Osteocyte (in vitro differentiated cells): ENCODE measurements at places on chromosomes 16 and 17.
A peak's percentile ranks its signal among the peaks of the same experiment; 100 is the strongest.

GRCh38 chr16:7397901-7398300 lies 65.3 kb downstream of the RBFOX1 start:
- H3K4me1 ChIP-seq = no peaks in the 10 kb centered on the region
- DNase-seq = no peak
- no peaks in the 10 kb centered on the region for H3K36me3 ChIP-seq
- H3K27ac ChIP-seq = no peak overlapping the region
- H3K27me3 ChIP-seq = no peaks in the 10 kb centered on the region
- H3K4me3 ChIP-seq = no peak overlapping the region

GRCh38 chr16:2056681-2057407 lies 9.1 kb downstream of the TSC2 start:
- H3K27me3 ChIP-seq = no peaks in the 10 kb centered on the region
- no peaks in the 10 kb centered on the region for H3K4me1 ChIP-seq
- H3K4me3 ChIP-seq = no peak overlapping the region
- no peak overlapping the region for H3K27ac ChIP-seq

DNA sequence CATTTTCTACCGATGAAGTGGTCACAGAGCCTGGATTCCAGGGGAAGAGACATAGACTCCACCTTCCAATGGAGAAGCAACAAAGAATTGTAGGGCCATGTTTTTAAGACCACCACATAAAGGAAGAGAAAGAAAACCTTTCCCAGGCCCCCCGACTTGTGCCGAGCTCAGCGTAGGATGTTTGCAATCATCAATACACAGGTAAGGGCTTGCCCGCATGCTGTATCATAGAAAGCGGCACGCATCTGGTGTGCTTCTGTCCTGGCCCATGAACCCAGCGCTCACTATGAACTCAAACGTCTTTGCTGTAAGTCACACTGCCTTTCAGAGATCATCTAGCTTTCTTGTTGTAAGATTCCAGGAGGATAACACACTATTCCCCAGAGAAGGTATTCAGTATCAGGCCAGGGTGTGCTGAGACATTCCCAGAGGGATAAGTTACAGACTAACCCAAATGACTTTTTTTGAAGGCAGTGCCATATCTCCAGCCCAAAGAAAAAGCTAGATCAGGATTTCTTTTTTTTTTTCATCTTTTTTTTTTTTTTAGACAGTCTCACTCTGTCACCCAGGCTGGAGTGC lies 79.5 kb upstream of the RPL38 start:
- H3K4me3 ChIP-seq = no peak overlapping the region
- no peak overlapping the region for H3K27ac ChIP-seq
- no peaks in the 10 kb centered on the region for H3K36me3 ChIP-seq
- no peaks in the 10 kb centered on the region for H3K27me3 ChIP-seq
- DNase-seq = no peak

DNA sequence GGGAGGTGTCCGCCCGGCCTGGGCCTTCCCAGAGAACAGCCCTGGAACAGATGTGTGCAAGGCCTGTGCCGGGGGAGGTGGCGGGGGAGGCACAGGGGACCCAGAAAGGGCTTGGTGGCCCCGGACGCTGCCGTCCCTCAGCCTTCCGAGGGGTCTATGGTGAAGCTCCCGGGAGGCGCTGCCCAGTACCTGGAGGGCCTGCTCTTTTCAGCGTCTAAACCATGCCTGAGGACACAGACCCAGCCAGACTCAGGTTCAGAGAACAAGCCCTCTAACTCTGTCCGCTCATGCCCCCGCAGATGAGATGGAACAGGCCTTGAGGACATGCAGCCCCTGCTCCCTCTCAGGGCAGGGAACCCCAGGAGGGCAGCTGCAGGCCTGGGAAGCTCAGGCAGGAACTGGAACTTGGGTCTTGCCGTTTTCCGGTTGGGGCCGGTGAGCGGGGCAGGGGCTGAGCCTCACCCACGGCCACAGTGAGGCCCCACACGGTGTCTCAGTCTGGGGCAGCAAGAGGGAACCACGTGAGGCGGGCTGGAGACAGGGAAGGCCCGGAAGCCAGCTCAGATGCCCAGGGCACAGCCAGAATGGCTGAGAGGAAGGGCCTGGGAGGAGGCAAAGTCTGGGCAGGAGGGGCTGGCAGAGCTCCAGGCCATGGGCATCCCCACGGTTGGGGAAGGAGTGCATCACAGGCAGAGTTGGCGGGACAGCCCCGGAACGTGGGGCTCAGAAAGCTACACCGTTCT lies 12.5 kb downstream of the SLC16A3 start:
- H3K27ac ChIP-seq = peak overlapping the region; percentile 87
- DNase-seq = no peak
- peaks cover 61% of the 10 kb centered on the region for H3K4me1 ChIP-seq
- no peaks in the 10 kb centered on the region for H3K27me3 ChIP-seq
- H3K36me3 ChIP-seq = peaks cover 20% of the 10 kb centered on the region

DNA sequence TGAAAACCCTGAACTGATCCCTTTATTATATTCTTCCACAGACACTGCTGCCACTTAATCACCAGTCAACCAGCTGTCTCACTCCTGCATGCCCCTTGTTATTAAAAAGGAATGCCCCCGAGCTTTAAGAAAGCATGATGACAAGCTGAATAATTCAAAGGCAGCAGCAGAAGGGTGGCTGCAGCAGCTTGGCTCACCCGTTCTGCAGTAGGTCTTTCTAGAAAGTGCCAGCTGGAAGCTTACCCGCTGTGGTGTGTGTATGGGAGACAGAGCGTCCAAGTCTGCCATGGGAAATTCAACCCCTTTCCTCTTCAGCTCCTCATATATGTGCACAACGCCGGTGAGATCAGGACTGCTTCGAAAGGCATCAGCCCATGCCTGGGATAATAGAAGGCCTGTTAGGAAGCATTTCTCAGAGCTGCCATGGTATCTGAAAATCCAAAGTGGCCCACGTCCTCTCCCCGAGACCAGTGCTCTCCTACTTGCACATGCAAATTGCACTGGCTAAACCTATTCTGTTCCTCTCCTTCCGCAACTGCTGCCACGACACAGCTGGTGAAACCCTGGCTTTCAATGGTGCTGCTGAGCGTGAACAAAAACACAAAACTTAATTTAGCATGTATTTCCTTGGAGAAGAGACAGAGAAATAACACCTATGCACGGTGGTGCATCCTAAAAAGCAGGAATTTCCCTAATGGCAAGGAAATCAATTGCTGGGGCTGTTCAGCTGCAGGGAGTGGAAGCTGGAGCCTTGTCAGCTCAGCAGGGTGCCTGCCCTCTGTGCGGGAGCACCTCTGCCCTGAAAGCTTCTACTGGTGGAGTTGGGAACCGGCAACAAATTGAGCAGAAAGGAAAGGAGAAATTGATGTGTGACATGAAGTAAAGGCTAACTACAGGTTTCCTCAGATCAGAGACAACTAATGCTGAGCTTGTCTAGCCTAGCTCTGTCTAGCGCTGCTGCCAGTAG lies 47.9 kb upstream of the SREBF1 start:
- no peaks in the 10 kb centered on the region for H3K27me3 ChIP-seq
- H3K4me1 ChIP-seq = peaks cover 13% of the 10 kb centered on the region
- peaks cover 39% of the 10 kb centered on the region for H3K36me3 ChIP-seq
- no peak for DNase-seq
- no peak overlapping the region for H3K27ac ChIP-seq

- H3K4me3 ChIP-seq = no peak overlapping the region
- no peak for DNase-seq
- H3K27me3 ChIP-seq = no peaks in the 10 kb centered on the region
- no peaks in the 10 kb centered on the region for H3K36me3 ChIP-seq
- peaks cover 47% of the 10 kb centered on the region for H3K4me1 ChIP-seq
- peak overlapping the region; percentile 97 for H3K27ac ChIP-seq
Observed at GRCh38 chr16:85514295-85514597, 98.9 kb upstream of the GSE1 start.

- no peaks in the 10 kb centered on the region for H3K27me3 ChIP-seq
- no peak for DNase-seq
- H3K4me1 ChIP-seq = no peaks in the 10 kb centered on the region
- no peaks in the 10 kb centered on the region for H3K36me3 ChIP-seq
- no peak overlapping the region for H3K4me3 ChIP-seq
Observed at GRCh38 chr16:51390877-51391276, 239.8 kb upstream of the SALL1 start.

- H3K4me3 ChIP-seq = no peak overlapping the region
- no peak overlapping the region for H3K27ac ChIP-seq
- peak; percentile 83 for DNase-seq
- H3K36me3 ChIP-seq = no peaks in the 10 kb centered on the region
- peaks cover 11% of the 10 kb centered on the region for H3K27me3 ChIP-seq
Observed at GRCh38 chr16:28623172-28623711, 13.4 kb upstream of the SULT1A1 start.

DNA sequence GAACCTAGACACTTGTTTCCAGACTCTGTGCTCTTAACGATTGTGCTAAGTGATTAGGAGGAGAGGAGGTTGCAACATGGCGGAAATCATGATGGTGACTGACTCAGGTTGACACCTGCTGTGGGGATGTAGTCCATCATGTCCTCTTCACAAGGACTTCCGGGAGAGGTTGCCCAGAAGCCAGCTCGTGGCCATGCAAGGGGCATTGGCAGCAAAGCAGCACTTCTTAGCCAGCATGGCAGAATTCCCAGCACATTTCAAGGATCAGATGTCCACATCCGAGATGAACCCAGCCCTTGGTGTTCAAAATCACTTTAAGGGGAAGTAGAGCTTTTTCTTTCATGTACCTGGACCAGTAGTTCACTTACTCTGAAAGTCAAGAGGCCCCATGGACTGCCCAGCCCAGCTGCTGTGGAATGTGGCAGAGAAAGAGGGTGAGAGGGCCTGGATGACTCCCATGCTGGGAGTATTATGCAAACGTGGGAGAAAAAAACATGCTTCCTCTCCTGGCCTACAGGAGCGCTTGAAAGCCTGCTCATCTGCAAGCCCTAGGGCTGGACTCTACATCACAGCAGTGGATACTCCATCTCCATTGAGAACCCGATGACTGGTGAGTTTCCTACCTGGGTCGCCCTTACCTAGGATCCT lies 65.5 kb downstream of the IRX6 start:
- no peak overlapping the region for H3K27ac ChIP-seq
- no peak overlapping the region for H3K4me3 ChIP-seq
- peaks cover 9% of the 10 kb centered on the region for H3K27me3 ChIP-seq
- no peaks in the 10 kb centered on the region for H3K4me1 ChIP-seq
- no peak for DNase-seq

DNA sequence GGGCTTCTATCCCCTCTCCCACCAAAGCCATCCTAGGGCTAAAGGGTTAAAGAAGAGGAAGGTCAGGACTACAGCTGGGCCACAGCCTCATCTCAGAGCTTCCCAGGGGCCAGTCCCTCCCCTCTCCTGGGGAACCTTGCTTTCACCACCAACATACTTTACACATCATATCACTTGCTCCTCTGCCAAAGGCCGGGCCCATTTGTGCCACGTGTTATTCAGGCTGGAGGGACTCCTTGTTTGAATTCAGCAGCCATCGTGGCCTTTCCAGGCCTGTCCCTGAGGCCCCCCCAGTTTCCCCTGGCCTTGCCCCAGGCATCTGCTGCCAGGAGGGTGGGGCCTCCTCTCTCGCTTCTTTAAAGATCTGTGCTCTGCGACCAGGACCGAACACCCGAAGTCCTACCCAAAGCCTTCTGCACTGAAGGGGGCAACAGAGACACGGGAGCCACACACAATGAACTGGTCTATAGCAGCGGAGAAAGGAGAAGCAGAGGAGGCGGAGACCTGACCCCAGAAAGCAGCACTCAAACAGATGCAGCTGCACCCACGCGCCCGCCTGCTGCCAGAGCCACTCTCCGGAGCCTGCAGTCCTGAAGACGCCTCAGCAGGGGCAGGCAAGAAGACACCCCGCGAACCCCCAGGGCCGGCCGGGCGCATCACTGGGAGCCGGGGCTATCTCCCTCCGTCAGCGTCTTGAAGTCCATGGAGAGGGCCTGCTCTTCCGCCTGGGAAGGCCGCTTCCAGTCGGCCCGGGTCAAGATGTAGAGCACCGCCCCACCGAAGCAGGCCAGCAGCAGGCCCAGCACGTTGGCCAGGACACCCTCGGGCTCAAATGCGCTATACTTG lies 12.1 kb downstream of the CYB561 start:
- H3K4me1 ChIP-seq = peaks cover 21% of the 10 kb centered on the region
- H3K36me3 ChIP-seq = no peaks in the 10 kb centered on the region
- H3K4me3 ChIP-seq = no peak overlapping the region
- no peaks in the 10 kb centered on the region for H3K27me3 ChIP-seq
- no peak for DNase-seq

DNA sequence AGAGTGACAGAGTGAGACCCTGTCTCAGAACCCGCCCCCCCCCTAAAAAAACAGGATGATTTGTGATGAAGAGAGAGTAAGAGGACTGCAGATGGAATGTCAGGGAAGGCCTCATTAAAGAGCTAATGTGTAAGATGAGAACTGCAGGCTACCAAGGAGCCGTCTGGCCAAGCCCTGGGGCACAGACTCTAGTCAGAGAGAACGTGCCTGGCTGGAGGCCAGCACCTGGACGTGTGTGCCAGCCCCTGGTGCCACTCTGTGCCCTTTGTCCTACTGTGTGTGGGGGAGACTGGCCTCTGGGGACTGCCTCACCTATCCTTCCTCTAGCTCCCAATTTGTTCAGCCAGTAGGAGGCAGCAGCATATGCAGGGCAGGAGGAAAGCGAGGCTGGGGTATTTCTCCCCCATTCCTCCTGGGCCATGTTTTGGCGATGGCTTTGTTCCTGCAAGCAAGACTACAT lies 37.1 kb downstream of the KNOP1 start:
- DNase-seq = no peak
- no peak overlapping the region for H3K4me3 ChIP-seq
- no peak overlapping the region for H3K27ac ChIP-seq
- H3K4me1 ChIP-seq = peaks cover 2% of the 10 kb centered on the region
- H3K36me3 ChIP-seq = peaks cover 31% of the 10 kb centered on the region

DNA sequence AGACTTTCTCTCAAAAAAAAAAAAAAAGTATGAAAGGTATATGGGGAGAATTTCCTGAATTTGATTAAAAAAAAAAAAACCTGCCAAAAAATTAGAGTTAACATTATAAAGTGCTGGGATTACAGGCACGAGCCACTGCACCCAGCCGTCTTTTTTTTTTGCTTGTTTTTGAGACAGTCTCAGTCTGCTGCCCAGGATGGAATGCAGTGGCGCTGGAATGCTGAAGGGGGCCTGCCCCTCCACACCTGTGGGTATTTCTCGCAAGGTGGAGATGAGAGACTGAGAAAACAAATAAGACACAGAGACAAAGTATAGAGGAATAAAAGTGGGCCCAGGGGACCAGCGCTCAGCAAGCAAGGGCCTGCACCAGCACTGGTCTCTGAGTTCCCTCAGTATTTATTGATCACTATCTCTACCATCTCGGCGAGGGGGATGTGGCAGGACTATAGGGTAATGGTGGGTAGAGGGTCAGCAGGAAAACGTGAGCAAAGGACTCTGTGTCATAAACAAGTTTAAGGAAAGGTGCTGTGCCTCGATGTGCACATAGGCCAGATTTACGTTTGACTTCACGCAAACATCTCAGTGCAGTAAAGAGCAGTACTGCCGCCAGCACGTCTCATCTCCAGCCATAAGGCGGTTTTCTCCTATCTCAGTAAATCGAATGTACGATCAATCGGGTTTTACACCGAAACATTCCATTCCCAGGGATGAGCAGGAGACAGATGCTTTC lies 117.2 kb downstream of the GOSR1 start:
- H3K4me3 ChIP-seq = no peak overlapping the region
- H3K27ac ChIP-seq = no peak overlapping the region
- H3K4me1 ChIP-seq = peaks cover 8% of the 10 kb centered on the region
- H3K36me3 ChIP-seq = no peaks in the 10 kb centered on the region
- H3K27me3 ChIP-seq = no peaks in the 10 kb centered on the region
- DNase-seq = no peak
